Progenitor cell of endocrine pancreas (in vitro differentiated cells): ENCODE measurements at places on chromosomes 1 and 21.

DNA sequence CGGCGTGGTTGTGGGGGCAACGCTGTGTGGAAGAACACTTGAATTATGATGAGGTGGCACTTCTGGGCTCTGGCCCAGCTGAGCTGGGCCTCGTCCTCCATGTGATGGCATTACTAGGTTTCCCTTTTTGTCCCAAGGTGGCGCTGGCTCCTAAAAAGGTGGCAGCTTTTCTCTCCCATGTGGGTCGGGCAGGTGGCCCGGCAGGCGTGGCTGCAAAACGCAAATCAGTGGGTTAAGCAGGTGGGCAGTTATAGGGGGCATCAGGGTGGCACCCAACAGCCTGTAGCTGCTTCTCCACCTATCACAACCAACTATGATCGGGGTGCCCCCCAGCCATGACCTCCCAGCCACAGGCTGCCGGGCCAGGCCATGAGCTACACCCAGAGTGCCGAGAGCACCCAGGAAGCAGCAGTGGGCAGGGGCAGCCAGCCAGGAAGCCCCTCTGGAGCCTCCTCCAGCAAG lies 59.6 kb downstream of the KCNAB2 start:
- DNase-seq = no peak

- DNase-seq = no peak
These were observed 352 bp downstream of the MEX3A start for GRCh38 chr1:156081917-156082308.

- DNase-seq = no peak
These were observed 185.2 kb downstream of the LEPR start for GRCh38 chr1:65605621-65606020.

GRCh38 chr1:230084408-230085177 lies 17.6 kb downstream of the GALNT2 start:
- DNase-seq = no peak

DNA sequence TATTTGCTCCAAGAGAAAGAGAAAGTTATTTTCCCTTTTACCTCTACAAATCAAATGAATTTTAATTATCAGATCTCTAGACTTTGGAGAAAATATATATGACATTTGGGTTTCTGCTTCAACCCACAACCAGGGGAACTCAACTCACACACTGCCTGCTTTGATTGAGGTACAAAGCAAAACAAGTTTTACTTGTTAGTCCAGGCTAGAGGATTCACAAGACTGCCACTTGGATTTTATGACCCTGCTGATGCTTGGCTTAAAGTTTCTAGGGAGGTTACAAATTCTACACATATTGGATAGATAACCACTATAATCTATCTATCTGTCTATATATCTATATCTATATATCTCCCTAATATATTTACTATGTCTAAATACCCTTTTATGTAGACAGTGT lies 467.3 kb upstream of the RGS18 start:
- no peak for DNase-seq

GRCh38 chr1:53142226-53142853 lies at the start of gene SLC1A7:
SLC1A7 (minus strand) TSS chr1:53142638; CDS start chr1:53142449, 189 bp downstream.
- no peak for DNase-seq

- no peak for DNase-seq
These were observed 16.4 kb upstream of the KANK4 start for GRCh38 chr1:62335656-62336055.

DNA sequence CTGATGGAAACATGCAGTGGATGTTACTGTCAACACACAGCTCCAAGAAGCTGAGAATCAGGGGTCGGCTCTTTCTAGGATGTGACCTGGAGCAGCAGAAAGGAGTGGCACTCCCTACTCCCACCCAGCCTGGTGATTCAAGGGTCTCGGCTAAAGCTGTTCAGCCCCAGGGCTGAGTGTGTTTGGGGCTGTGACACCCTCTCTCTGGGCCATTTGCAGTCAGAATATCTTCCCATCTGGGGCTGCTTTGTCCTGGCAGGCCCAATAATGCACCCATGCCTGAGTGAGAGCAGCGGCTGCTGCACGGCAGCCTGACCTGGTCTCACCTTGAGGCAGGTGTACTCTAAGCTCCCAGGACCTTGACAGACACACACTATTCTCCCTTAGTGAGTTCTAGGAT lies 52.5 kb upstream of the AJAP1 start:
- no peak for DNase-seq

GRCh38 chr1:205663286-205663936 lies 16.9 kb downstream of the SLC45A3 start:
- DNase-seq = no peak

DNA sequence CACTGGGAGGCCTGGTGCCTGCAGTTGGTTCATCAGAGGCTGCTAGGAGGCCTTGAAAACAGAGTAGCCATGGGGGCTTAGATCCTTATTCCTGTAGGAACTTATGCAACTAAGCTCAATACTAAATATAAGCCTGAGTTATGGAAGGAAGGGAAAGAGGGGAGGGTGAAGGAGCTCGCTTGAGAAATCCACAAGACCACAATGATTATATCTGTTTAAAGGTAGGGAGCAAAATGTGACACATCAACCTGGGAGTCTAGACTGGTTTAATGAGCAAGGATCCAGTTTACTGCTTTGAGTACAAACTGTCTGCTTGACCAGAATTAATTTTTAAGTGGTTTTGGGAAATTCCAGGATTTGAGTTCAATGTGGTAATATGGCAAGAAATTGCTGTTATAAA lies 20.4 kb upstream of the ANGPTL7 start:
- DNase-seq = no peak

DNA sequence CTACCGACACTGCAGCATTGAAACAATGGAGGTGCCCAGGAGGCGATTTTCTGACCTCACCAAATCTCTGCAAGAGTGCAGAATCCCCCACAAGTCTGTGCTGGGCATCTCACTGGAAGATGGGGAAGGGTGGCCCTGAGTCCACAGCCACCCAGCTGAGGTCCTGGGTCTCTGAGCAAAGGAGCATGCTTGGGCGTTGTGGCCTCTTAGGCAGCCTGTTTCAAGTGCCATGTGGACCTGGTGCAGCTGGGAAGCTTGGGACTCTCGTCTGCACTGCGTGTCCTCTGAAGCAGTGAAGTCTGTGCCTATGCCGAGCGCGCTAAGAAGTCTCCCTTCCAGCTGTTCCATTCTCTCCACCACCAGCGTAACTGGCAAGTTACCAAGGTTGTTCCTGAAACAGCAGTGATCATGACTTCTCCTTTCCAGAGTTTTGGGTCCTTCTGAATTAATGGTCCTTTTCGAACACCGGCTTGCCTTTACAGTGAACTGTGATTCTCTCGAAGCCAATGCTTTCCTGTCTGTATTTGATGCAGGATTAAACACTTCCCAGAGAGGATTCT lies 5.0 kb upstream of the PLA2G2C start:
- DNase-seq = no peak

DNA sequence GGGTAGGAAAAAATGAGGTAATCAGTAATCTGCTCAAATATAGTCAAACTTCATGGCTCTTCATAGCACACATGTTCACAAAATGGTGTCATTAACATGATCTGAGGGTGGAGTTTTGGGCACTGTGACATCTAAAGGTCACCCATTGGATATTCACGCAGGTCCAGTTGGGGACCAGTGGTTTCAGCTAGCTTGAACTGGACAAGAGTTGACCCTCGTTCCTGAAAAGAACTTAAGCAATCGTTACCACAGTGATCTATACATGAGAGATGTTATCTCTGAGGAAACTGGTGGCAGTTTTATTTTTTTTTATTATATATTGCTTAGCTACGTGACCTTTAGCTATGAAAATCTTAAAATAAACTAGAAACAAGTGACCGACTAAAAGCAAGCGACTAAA lies 3.0 kb upstream of the OR2C3 start:
- no peak for DNase-seq

GRCh38 chr1:99264201-99265021 lies at the start of gene PLPPR4:
PLPPR4 (plus strand) TSS chr1:99264492; CDS start chr1:99264594, 102 bp downstream.
- DNase-seq = peak; percentile 58

DNA sequence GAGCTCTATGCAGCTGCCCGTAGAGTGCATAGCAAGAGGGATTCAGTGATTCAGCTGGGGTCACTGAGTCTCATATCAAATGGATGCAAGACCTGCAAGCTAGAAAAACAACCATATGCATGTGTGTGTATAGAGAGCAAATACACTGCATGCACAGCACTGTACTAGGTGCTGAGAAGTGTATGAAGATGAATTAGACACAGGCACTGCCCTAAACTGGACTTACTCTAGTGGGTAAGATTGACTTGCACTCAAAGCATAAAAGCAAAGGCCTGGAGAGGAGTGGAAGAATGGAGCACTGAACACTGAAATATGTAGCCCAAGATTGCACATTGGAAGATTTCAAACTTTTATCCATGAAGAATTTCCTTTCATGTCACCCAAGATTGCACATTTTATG lies 5.5 kb upstream of the GBP1 start:
- no peak for DNase-seq

DNA sequence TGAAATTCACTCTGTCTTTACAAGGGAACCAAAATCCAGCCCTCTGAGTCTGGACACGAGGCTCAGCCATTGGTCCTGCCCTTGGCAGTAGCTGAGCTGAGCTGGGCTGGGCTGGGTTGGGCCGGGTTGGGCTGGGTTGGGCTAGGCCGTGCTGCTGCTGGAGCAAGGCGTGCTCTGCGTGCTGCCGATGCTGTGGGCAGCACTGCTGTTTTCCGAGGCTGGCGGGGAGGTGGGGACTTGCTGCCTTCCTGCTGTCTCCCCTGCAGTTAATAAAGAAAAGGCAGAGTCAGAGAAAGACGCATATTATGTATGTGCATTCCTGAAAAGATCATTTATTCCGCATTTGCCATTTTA lies 182.9 kb downstream of the CDC7 start:
- DNase-seq = no peak

DNA sequence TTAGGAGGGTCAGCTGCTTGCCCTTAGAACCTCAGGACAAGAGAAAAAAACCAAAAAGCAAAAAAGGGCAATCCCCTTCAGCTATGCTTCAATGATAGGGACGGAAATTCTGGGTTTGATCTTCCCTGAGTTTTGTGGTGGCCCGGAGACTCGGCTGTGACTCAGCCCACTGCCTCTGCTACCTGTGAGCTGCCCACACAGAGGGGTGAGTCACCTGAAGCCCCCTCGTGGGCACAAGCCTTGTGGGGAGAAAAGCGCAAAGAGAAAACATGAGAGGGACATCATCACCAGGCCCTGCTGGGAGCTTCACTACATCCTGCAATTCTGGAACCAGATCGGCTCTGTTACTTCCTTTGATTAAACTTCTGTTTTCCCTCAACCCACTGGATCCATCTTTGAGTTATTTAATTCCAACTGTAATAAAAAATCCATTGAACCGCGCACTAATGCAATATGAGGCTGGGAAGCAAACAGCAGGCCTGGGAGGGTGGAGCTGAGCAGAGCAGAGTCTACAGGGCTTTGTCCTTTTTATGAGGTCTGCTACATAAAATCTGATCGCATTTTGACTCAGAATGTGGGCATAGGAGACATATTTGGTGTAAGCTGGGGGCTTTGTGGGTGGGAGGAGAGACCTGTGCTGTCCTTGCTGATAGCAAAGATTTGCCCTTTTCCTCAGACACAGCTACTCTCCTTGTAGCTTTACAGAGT lies 58.7 kb upstream of the STUM start:
- no peak for DNase-seq

GRCh38 chr1:85611856-85612255 lies 31.3 kb downstream of the CCN1 start:
- no peak for DNase-seq

DNA sequence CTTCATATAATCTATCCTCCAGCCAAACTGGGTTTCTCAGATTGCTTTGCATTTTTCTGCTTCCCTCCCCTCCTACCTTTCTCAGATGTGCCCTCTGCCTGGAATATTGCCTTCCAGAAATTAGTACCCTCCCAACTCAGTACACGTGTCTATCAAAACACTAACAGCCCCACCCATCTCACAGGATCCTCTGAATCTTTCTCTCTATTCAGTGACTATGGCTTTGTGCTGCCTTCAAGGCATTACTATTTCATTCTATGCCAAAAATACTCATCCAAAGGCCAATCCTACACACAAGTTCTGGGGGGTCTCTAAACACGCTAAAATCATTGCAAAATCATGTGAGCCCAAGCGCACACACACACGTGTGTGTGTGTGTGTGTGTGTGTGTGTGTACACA lies 58.4 kb downstream of the ZNF281 start:
- DNase-seq = no peak

DNA sequence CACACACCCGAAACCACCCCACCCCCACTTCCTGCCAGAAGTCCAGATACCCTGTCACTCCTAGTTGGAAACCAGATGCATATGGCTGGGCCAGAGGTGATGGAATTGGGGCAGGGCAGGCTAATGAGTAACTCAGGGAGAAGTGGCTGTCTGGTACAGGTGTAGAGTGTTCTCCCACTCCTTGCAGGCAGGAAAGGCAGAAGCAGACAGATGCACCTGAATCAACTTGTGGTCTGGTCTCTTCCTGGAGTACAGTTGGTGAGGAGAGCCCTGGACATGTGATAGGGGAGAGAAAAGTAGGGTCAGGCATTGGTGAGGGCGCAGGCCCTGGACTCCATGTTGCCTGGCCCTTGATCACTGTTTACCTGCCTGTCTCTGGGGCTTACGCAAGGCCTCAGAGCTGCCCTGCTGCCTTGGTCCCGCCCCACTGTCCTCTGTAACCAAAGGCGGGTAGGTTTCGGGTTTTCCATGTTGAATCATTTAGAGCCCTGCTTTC lies 2.5 kb downstream of the CGN start:
- DNase-seq = peak; percentile 37

DNA sequence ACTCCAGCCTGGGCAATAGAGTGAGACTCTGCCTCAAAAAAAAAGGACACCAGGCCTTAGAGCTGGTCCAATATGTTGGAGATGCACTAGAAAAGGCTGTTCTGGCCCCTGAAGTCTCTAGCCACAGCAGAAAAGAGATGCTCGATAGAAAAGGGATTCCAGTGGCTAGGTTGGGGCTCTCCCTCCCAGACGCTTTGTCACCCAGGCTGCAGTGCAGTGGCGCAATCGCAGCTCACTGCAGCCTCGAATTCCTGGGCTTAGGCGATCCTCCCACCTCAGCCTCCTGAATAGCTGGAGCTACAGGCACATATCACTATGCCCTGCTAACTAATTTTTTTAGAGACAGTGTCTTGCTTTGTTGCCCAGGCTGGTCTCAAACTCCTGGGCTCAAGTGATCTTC lies 18.2 kb downstream of the PDZK1 start:
- no peak for DNase-seq

GRCh38 chr1:200749090-200749489 lies 10.4 kb downstream of the CAMSAP2 start:
- DNase-seq = no peak

- DNase-seq = no peak
These were observed 176.9 kb upstream of the FMN2 start for GRCh38 chr1:239914751-239915231.

- no peak for DNase-seq
These were observed 45.2 kb downstream of the ZNF691 start for GRCh38 chr1:42891465-42892138.

GRCh38 chr1:170669107-170669445 lies 5.1 kb downstream of the PRRX1 start:
- no peak for DNase-seq

- DNase-seq = no peak
These were observed 21.0 kb upstream of the PINK1 start for GRCh38 chr1:20612221-20612746.

GRCh38 chr1:199297174-199297573 lies 658.3 kb downstream of the PTPRC start:
- DNase-seq = no peak

- no peak for DNase-seq
These were observed 25.9 kb downstream of the ITSN1 start for GRCh38 chr21:33668180-33668579.
